ENCODE measurements at places on chromosomes 4 and X.

DNA sequence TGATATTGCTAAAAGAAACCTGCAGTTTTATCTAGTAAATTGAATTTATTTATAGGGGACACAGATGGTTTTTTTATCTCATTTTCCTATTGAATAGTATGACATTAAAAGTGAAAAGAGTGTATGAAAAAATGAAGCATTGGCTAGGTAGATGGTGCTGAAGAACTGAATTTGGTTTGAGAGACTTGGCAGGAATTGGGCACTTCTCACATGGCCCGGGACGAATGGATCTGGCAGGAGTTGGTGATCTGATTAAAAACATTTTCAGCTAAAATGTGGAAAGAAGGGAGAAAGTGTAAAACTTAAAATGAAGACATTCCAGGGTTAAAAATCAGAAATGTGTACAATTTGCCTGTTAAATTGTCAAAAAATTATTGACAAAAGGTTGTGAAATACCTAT lies 1088.5 kb upstream of the PABPC4L start:
- no peaks in the 10 kb centered on the region for H3K4me1 ChIP-seq
- no peaks in the 10 kb centered on the region for H3K27me3 ChIP-seq
- H3K36me3 ChIP-seq: no peaks in the 10 kb centered on the region

GRCh38 chr4:86939729-86940575 lies 5.1 kb downstream of the AFF1 start:
- peak; percentile 98 for DNase-seq
- H3K27me3 ChIP-seq: no peaks in the 10 kb centered on the region
- H3K36me3 ChIP-seq: peaks cover 3% of the 10 kb centered on the region
- H3K4me1 ChIP-seq: peaks cover 35% of the 10 kb centered on the region
- H3K4me3 ChIP-seq: peak overlapping the region; percentile 64
- H3K27ac ChIP-seq: peak overlapping the region; percentile 93

DNA sequence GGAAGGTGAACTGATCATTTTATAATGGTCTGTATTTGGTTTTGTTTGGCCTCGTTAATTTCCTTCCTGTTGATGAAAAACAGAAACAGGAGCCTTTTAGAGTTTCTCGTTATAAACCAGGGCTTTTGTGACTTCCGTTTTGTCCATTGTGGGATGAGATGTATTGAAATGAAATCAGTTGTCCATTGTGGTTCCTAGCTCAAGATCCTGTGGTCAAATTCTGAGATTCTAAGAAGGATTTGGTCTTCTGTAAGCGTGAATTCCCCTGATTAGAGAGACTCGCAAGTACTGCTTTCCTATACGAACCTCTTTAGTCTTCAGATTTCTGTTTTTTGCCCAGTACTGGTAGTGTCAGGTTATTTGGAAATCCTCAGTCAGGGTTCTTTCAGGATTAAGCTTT lies 101.7 kb downstream of the RAPGEF2 start:
- no peaks in the 10 kb centered on the region for H3K27me3 ChIP-seq
- DNase-seq: peak; percentile 45
- peaks cover 27% of the 10 kb centered on the region for H3K4me1 ChIP-seq

- H3K4me1 ChIP-seq: peaks cover 7% of the 10 kb centered on the region
- no peak overlapping the region for H3K27ac ChIP-seq
- no peaks in the 10 kb centered on the region for H3K27me3 ChIP-seq
- no peaks in the 10 kb centered on the region for H3K36me3 ChIP-seq
- DNase-seq: no peak
Observed at GRCh38 chrX:75228854-75229253, 45.0 kb upstream of the UPRT start.

- H3K4me3 ChIP-seq: no peak overlapping the region
- no peaks in the 10 kb centered on the region for H3K36me3 ChIP-seq
- H3K4me1 ChIP-seq: no peaks in the 10 kb centered on the region
Observed at GRCh38 chrX:103464072-103464773, 55.1 kb downstream of the RAB40A start.

GRCh38 chrX:43971966-43972961 lies 926 bp downstream of the NDP start:
- H3K4me1 ChIP-seq: no peaks in the 10 kb centered on the region
- no peaks in the 10 kb centered on the region for H3K36me3 ChIP-seq
- H3K27ac ChIP-seq: no peak overlapping the region
- no peaks in the 10 kb centered on the region for H3K27me3 ChIP-seq
- no peak overlapping the region for H3K4me3 ChIP-seq

GRCh38 chr4:61068745-61069144 lies 131.4 kb upstream of the ADGRL3 start:
- DNase-seq: no peak
- H3K4me1 ChIP-seq: no peaks in the 10 kb centered on the region
- H3K27me3 ChIP-seq: no peaks in the 10 kb centered on the region
- H3K36me3 ChIP-seq: no peaks in the 10 kb centered on the region

DNA sequence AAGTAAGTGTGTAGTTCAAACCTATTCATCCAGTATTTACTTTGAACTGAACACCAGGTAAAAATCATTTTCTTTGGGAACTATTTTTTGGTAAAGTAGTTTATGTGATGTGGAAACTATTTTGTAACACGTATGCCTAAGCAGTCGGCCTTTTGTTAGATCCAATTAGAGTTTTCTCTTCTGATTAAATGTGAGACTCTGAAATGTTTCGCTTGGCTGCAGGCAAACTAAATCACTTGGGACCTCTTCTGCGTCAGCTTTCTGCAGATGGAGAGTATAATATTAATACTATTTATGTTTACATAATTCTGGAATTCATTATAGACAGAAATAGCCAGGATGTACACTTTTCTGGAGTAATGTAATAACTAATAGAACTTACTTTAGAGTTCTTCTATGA lies 46.9 kb downstream of the BMPR1B start:
- no peaks in the 10 kb centered on the region for H3K27me3 ChIP-seq
- DNase-seq: no peak
- H3K36me3 ChIP-seq: no peaks in the 10 kb centered on the region
- no peak overlapping the region for H3K27ac ChIP-seq

All from GM12878 (cell line).